ENCODE measurements at places on chromosomes 6 and 20.

GRCh38 chr20:48538058-48538825, 289.6 kb downstream of the PREX1 start:
- DNase-seq, result no peak

DNA sequence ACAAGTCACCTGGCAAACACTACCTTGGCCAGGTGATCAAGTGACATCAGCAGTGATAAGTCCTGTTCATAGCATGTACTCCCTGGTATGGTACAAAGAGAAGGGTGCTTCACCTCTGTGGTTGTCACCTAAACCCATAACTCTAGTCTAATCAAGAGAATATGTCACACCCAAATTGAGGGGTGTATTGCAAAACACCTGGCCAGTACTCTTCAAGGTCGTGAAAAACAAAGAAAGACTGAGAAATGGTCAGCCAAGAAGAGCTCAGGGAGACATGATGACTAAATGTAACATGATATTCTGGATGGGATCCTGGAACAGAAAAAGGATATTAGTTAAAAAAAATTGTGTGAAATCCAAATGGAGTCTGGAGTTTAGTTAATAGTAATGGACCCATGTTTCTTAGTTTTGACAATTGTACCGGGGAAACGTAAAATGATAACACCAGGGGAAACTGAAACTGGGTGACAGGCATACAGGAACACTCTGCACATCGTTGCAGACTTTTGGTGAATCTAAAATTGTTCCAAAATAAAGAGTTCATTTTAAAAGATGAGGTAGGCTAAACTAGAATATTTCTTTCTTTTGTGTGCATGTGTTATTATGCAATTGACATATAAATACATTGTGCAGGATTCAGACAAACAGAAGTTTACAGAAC, 262.0 kb downstream of the CDC5L start:
- DNase-seq, result no peak

GRCh38 chr6:114153448-114153847, 182.5 kb upstream of the HDAC2 start:
- DNase-seq, result no peak

DNA sequence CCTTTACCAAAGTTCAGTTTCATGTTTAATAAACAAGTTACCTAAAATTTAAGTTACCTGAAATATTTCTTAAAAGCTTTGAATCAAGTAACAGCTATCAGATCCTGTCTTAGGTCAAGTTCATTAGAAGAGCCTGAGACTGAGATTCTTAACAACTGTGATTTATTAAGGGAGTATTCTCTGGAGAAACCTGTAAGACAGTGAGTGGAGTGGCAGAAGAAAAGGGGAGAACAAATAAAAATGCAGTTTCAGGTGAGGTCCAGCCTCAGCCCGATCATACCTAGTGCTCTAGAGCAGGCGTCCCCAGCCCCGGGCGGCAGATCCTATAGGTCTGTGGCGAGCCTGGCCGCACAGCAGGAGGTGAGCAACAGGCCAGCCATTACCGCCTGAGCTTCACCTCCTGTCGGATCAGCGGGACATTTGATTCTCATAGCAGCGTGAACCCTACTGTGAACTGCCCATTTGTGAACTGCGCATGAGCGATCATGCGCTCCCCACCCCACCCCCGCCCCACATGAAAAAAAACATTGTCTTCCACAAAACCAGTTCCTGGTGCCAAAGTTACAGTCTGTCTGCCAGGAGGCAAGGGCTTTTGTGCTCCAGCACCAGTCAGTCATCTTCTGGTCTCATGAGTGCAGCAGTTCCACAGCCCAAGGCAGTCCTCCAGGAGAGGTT, 59.2 kb upstream of the ADGRB3 start:
- peak; percentile 1 for DNase-seq

- no peak for DNase-seq
Measured at GRCh38 chr6:160260803-160261450, 2.3 kb upstream of the SLC22A2 start.

- DNase-seq, result no peak
Measured at GRCh38 chr6:138107752-138108592, 753 bp upstream of the PERP start.

Measured in inflammatory macrophage (primary cell).